Smooth muscle cell of bladder (primary cell): ENCODE measurements at places on chromosomes 5 and 9. TPM values are rescaled to one million over a fixed set of nuclear protein-coding genes. Genes with fewer than 3 reads are reported as not detected.

Gene FBP2
- total RNA-seq: not detected in 2 replicates

Gene PLK2
- 271 and 524 TPM in 2 replicates for total RNA-seq

Gene TSSK1B
- total RNA-seq: 0.09 and 0.14 TPM in 2 replicates

Gene PCDHGA6
- 3.0 and 3.2 TPM in 2 replicates for total RNA-seq

Gene NUTM2F
- not detected in 2 replicates for total RNA-seq

Gene HTR1A
- not detected in 2 replicates for total RNA-seq

Gene NDOR1
- 2.3 and 2.9 TPM in 2 replicates for total RNA-seq

Gene MEIKIN
- not detected in 2 replicates for total RNA-seq

Gene NRG2
- total RNA-seq: 0.18 and 0.28 TPM in 2 replicates

Gene NOP16
- total RNA-seq: 10.0 and 16.5 TPM in 2 replicates

Gene SLC12A7
- total RNA-seq: 13.5 and 16.1 TPM in 2 replicates

Gene PDLIM4
- 27.7 and 53.3 TPM in 2 replicates for total RNA-seq
